Gastrocnemius medialis (tissue), 4 donors: ENCODE measurements at places on chromosomes 1 and 21.

- no peaks in the 10 kb centered on the region for H3K4me1 ChIP-seq
- no peaks in the 10 kb centered on the region for H3K27me3 ChIP-seq
- H3K36me3 ChIP-seq = no peaks in the 10 kb centered on the region
- H3K4me3 ChIP-seq = no peak overlapping the region
- no peak for DNase-seq
Observed at GRCh38 chr1:92536980-92537884, 50.5 kb upstream of the GFI1 start.

GRCh38 chr1:28770601-28771165 is 33.9 kb downstream of the YTHDF2 start:
- DNase-seq = no peak
- H3K4me3 ChIP-seq = no peak overlapping the region
- no peak overlapping the region for H3K27ac ChIP-seq
- peaks cover 16% of the 10 kb centered on the region for H3K36me3 ChIP-seq
- no peaks in the 10 kb centered on the region for H3K27me3 ChIP-seq

DNA sequence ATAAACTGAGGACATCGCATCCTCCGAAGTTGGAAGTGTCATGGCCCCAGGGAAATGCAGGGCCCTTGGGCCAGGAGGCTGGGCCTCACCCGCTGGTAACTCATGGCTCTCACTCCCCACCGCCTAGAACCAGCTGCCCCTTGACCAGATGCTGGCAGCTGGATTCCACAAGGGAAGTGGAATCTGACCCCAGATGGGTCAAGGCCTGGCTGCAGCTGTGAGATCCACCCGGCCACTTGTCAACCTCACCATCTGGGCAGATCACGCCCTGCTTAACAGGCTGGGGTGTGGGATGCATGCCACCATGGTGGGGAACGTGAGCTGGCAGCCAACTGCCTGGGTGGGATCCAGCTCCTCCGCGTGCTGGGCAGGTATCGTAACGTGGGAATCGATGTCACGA is 25.5 kb downstream of the KCNAB2 start:
- no peaks in the 10 kb centered on the region for H3K36me3 ChIP-seq
- no peak overlapping the region for H3K27ac ChIP-seq
- H3K4me1 ChIP-seq = no peaks in the 10 kb centered on the region
- DNase-seq = no peak

DNA sequence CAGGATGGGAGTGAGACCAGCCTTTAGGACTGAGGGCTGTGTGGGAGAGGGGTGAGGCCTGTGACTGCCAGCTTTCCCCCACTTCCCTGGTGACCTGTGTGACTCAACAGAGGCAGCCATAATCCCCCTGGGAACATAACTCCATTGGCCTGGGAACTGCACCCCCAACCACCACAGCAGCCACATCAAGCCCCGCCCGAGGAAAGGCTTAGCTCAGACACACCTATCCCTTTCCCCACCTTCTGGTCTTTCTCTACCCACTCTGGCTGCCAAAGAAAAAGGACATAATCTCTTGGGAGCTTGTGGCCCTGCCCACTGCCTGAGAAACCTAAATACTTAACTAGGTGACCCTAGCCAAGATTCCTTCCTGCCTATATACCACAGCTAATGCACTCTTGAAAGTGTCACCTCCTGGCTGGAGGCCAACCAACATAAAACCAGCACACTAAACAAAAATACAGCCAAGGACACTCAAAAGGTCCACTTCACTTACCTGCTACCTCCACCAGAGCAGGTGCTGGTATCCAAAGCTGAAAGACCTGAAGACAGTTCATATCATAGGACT is 406.6 kb upstream of the CAMK1G start:
- H3K27ac ChIP-seq = no peak overlapping the region
- H3K4me1 ChIP-seq = no peaks in the 10 kb centered on the region
- H3K4me3 ChIP-seq = no peak overlapping the region
- H3K27me3 ChIP-seq = no peaks in the 10 kb centered on the region
